ENCODE measurements at places on chromosomes 12 and 14. TPM values are rescaled to one million over a fixed set of nuclear protein-coding genes. Genes with fewer than 3 reads are reported as not detected.

Gene FLRT2
- 10.2 TPM for total RNA-seq

Gene TAMALIN
- total RNA-seq, result 10.8 TPM

Gene PRB2
- not detected for total RNA-seq

Gene POTEG
- total RNA-seq, result not detected

- no peaks in the 10 kb centered on the region for H3K27me3 ChIP-seq
- no peaks in the 10 kb centered on the region for H3K36me3 ChIP-seq
- no peak for DNase-seq
- no peak overlapping the region for H3K4me3 ChIP-seq
- peaks cover 21% of the 10 kb centered on the region for H3K4me1 ChIP-seq
Observed at GRCh38 chr12:120801146-120801545, 75.5 kb downstream of the ACADS start.

DNA sequence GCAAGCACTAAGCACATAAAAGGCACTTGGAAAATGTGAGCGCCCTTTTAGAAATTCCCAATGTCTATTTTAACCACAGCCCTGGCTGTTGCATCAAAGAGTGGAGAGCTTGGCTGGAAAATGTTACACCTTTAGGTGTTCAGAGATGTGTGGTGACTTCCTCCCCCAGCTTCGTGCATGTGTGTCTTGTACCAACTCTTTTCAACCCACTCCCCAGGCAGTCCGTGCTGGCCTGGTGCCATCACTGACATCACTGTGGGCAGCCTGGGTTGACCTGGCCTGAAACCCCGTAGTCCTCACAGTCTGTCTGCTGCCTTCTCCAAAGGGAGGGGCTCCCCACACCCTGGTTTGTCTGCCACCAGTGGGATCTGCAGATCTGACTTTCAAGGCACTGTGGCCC is 101.8 kb downstream of the SCARB1 start:
- H3K4me1 ChIP-seq, result peaks cover 26% of the 10 kb centered on the region
- no peak overlapping the region for H3K4me3 ChIP-seq
- H3K27me3 ChIP-seq, result no peaks in the 10 kb centered on the region
